Left colon (tissue), 2 donors: ENCODE measurements at places on chromosomes 13 and 19. TPM values are rescaled to one million over a fixed set of nuclear protein-coding genes. Genes with fewer than 3 reads are reported as not detected.
A peak's percentile ranks its signal among the peaks of the same experiment; 100 is the strongest.

- no peak for DNase-seq
Measured at GRCh38 chr13:49210114-49210513, 10.0 kb upstream of the MLNR start.

DNA sequence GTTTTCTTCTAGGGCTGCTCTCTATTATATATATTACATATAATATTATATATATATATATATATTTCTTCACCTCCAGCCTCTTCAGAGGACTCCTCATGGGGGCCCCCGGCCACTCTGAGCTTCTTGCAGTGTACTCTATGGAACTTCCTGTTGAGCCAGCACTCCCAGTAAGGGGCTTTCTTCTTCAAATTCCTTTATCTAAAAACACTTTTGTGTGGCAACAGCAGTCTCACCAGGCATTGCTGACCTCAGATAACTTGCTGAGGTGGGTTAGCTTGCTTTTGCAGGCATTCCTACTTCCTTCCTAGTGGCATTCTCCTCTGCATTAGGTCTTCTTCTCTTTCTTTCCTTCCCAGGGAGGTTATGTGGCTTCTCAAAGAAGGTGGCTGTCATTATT is 381.5 kb downstream of the MYO16 start:
- no peak for DNase-seq

GRCh38 chr19:29934257-29934656 is 7.8 kb upstream of the URI1 start:
- no peak for DNase-seq

- DNase-seq = peak; percentile 47
Measured at GRCh38 chr19:46513461-46514236, 18.0 kb upstream of the PNMA8B start.

DNA sequence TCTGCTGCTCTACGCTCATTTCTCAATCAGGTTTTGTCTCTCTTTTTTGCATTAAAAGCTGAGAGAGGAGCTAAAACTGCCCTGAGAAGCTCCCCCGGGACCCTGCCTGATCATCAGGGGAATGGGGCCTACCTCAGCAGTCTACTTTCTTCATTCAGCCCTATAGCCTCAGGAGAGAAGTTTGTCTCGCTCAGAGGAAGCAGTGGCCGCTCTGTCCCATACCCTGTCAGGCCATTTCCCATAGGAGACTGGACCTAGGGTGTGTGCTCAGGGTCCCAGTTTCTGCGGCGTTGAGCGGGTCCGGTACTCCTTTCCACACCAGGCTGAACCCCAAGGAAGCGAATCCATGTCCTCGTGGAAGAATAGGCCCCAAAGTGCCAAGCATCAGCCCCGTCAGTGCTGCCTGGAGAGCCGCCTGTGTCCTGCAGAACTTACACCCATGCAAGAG is 21.7 kb downstream of the UBE2L5 start:
- DNase-seq = no peak

The ATP4A gene
- total RNA-seq = not detected

The COX6B2 gene
- 23.0 TPM for total RNA-seq

The MEIOSIN gene
- total RNA-seq = not detected
